Fibroblast of skin of left biceps (primary cell): ENCODE measurements at places on chromosomes 12 and 14.

DNA sequence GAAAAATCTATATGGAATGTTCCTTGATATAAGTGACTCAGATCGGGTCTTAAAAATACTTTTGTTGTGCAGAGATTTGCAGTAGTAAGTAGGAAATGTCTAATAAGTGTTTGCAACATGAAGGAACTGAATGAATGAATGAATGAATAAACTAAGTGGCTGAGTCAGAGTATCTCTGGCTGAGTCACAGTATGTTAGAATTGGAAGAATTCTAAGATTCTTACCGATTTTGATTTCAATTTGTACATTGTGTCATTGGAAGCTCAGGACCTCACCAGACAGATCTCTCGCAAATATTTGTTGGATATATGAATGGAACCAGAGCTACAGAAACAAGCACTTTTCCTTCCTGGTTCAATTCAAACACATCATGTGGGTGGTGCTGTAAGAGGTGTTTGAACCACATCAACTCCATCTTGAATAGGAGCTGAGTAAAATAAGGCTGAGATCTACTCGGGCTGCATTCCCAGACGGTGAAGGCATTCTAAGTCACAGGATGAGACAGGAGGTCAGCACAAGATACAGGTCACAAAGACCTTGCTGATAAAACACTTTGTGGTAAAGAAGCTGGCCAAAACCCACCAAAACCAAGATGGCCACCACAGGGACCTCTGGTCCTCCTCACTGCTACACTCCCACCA, 123.9 kb upstream of the FOXN3 start:
- peak; percentile 68 for DNase-seq

DNA sequence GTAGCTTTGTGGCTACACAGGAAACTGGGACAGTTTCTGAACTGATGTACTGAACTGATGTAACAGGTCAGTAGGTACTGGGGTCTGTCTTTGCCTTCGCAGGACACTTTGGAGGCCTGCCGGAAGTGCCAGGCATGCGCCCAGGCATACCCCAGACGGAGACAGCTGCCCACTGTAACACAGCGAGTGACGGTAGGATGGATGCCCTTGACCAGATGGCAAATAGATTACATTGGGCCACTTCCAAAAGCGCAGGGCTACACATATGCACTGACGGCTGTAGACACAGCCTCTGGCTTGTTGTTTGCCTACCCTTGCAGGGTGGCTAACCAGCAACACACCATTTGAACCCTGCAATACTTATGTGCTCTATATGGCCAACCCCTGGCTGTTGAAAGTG, 94.1 kb upstream of the TMPO start:
- DNase-seq = no peak

- no peak for DNase-seq
Measured at GRCh38 chr12:39685854-39686657, 66.5 kb upstream of the ABCD2 start.

GRCh38 chr12:51311389-51311788, 12.6 kb downstream of the BIN2 start:
- no peak for DNase-seq

DNA sequence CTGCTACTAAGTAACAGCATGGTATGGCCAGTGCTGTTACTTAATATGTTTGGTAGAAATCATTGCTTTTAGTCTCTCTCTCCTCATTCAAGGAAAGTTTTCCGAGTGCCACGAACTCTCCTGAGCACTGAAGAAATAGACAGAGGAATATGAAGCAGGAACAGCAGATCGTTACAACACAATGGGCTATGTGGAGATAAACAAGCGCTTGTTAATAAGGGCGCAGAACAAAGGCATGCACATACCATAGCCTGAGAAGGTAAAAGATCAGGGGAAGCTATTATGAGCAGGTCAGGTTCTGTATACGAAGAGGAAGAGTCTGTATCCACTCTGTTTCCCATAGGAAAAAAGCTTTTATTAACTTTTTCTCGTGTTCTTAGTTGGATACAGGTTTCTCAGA, 156.2 kb upstream of the CPNE8 start:
- no peak for DNase-seq

DNA sequence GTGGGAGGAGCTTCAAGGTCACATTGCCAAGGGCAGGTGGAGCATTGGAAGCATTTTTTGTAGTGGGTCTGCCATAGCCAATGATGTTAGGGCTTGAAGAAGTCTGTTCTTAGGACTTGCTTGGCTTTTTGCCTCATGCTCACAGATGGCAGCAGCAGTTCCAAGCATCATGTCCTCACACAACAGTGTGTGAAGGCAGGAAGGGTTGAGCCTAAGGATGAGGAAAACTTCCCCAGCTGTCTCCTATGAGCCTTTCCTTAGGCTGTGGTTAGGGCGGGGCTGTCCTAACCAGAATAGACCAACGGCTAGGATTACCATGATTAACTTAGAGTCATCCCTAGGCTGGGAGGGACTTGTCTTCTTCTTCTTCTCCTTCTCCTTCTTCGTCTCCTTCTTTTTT, 76.2 kb upstream of the KCNA1 start:
- DNase-seq = no peak

- DNase-seq = peak; percentile 88
Measured at GRCh38 chr12:58425481-58426392, 484.4 kb downstream of the ATP23 start.

DNA sequence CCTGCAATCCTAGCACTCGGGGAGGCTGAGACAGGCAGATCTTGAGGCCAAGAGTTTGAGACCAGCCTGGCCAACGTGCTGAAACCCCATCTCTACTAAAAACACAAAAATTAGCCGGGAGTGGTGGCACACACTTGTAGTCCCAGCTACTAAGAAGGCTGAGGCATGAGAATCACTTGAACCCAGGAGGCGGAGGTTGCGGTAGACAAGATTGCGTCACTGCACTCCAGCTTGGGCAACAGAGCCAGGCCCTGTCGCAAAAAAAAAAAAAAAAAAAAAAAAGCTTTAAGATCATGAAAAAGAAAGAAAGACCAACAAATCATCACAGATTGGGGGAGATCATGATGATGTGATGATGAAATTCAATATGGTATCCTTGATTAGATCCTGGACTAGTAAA, 30.6 kb downstream of the WDR89 start:
- no peak for DNase-seq

DNA sequence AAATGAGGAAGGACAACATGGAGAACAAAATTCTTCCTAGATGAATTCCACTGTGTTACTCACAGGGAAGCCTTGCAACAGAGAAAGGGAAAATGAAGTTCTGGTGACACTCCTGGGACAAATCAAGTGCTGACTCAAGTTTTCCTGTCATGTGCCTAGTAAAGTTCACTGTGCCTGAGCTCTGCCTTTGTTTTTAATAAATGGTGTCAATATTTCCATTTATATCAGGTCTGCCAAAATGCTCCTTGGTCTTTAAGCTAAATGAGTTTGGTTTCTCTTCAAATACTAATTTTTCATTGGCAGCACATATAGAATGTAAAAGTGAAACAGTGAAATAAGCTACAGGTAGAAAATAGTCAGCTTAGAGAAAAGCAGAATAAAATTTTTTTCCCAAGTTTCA, 33.0 kb downstream of the HIGD1C start:
- DNase-seq = peak; percentile 29

- DNase-seq = no peak
Measured at GRCh38 chr12:85784096-85784720, 52.0 kb downstream of the RASSF9 start.

- no peak for DNase-seq
Measured at GRCh38 chr12:9143929-9144729, 28.4 kb upstream of the A2M start.

DNA sequence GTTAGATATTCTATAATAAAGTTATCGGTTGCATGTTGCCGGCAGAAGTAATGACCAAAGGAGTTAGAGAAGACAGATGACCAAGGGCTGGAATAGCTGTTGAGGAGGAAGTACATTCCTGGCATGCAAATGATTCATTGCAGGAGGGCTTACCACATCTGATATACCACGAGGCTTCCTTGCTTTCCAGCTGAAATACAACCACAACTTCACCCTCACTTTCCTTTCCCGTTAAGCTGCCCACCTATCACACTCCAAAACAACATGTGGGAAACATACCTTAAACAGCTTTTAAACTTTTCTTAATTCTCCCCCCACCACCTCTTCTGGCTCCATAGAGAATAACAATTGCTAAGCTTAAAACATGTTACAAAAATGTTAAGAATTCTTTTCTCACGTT, 594.1 kb downstream of the NRXN3 start:
- no peak for DNase-seq

GRCh38 chr12:20492251-20492760, 124.0 kb downstream of the PDE3A start:
- DNase-seq = no peak

GRCh38 chr12:82527165-82527780, 159.4 kb upstream of the TMTC2 start:
- peak; percentile 25 for DNase-seq

DNA sequence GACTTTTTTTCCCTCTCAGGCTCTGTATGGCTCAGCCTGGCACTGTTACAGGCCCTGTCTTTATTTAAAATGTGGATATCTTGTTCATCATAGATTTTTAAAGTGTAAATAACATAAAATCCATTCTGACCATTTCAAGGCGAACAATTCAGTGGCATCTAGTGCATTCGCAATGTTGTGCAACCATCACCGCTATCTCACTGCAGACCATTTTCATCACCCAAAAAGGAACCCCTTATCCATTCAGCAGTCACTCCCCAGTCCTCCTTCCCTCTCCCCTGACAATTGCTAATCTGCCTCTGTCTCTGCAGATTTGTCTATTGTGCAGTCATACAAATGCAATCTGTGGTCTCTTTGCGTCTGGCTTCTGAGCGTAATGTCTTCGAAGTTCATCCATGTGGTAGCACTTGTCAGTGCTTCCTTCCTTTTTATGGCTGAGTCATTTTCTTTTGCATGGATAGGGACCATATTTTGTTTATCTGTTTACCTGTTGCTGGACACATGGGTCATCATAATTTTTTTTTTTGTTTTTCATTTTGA, 148.8 kb upstream of the LHX5 start:
- no peak for DNase-seq

- no peak for DNase-seq
Measured at GRCh38 chr12:5797661-5798060, 147.4 kb downstream of the ANO2 start.

GRCh38 chr14:56002876-56003625, 115.2 kb upstream of the PELI2 start:
- DNase-seq = no peak

GRCh38 chr12:21330682-21331253, 3.9 kb downstream of the SLCO1A2 start:
- DNase-seq = no peak
